Activated T-helper 2 cell treated with anti-CD3 and anti-CD28 coated beads, Interferon-gamma antibody, Interleukin-2, Interleukin-4, amounts not matched to agents 10 μg/mL and 5 μg/mL and 100 μg/mL, durations not matched to agents 14 hours and 24 hours and 36 hours (primary cell): ENCODE measurements at places on chromosomes 11 and 22. TPM values are rescaled to one million over a fixed set of nuclear protein-coding genes. Genes with fewer than 3 reads are reported as not detected.

Gene TNRC6B
- 28.0 and 34.1 TPM in 2 replicates for total RNA-seq

Gene PGGHG
- total RNA-seq: 62.0 and 62.8 TPM in 2 replicates

Gene SCGB1C1
- total RNA-seq: not detected in 2 replicates

Gene OR52L1
- not detected in 2 replicates for total RNA-seq

Gene EHF
- not detected in 2 replicates for total RNA-seq

Gene TSPAN32
- 4.6 and 4.8 TPM in 2 replicates for total RNA-seq

Gene FXYD6
- 0.11 and 0.18 TPM in 2 replicates for total RNA-seq

Gene OR5A1
- not detected in 2 replicates for total RNA-seq

Gene TRIM34
- total RNA-seq: 6.7 and 7.8 TPM in 2 replicates

Gene RAB3IL1
- total RNA-seq: 0.09 TPM in 1 of 2 replicates, not detected in the other

Gene PHOX2A
- total RNA-seq: not detected in 2 replicates

Gene MYH9
- 619 and 645 TPM in 2 replicates for total RNA-seq

Gene SLC22A8
- total RNA-seq: not detected in 2 replicates

Gene OR4C5
- not detected in 2 replicates for total RNA-seq

Gene TREH
- total RNA-seq: not detected in 2 replicates

Gene SLC17A6
- not detected in 2 replicates for total RNA-seq

Gene NAALAD2
- not detected in 2 replicates for total RNA-seq

Gene CTSW
- total RNA-seq: 10.0 and 10.3 TPM in 2 replicates

Gene LIMK2
- 31.1 and 33.9 TPM in 2 replicates for total RNA-seq

Gene PC
- total RNA-seq: 15.4 and 18.0 TPM in 2 replicates

Gene NCR3LG1
- total RNA-seq: 10.0 and 11.4 TPM in 2 replicates

Gene SPCS2
- 169 and 173 TPM in 2 replicates for total RNA-seq

Gene EIF3L
- total RNA-seq: 462 and 480 TPM in 2 replicates
